ENCODE measurements at places on chromosomes 6 and 20. TPM values are rescaled to one million over a fixed set of nuclear protein-coding genes. Genes with fewer than 3 reads are reported as not detected.

DNA sequence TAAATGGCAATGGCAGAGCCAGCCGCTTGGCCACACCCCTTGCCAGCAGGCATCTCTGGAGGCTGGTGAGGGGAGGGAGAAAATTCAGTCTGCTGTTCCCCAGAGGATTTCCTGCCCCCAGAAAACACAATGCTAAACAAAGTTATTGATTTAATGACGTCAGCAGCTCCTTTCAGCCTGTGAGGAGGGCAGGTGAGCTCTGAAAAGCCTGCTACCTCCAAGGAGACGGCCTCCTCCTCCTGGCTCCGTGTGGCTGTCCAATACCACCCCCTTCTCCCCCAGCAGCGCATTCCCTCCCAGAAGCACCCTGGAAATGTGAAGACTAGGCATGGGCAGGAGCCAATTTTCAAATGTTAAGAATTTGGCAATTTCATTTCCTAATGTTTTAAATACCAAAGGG is 393.1 kb downstream of the ZFAND3 start:
- DNase-seq = no peak
- no peaks in the 10 kb centered on the region for H3K4me1 ChIP-seq
- no peaks in the 10 kb centered on the region for H3K27me3 ChIP-seq
- H3K4me3 ChIP-seq = no peak overlapping the region
- H3K27ac ChIP-seq = peak overlapping the region; percentile 47
- H3K36me3 ChIP-seq = no peaks in the 10 kb centered on the region

Gene TSPO2
- total RNA-seq = not detected

Gene FAM209B
- not detected for total RNA-seq

Gene SLA2
- 0.54 TPM for total RNA-seq

- no peak overlapping the region for H3K27ac ChIP-seq
- H3K4me3 ChIP-seq = no peak overlapping the region
- no peaks in the 10 kb centered on the region for H3K4me1 ChIP-seq
- H3K36me3 ChIP-seq = no peaks in the 10 kb centered on the region
- no peaks in the 10 kb centered on the region for H3K27me3 ChIP-seq
- no peak for DNase-seq
These were observed 109.6 kb upstream of the TRAF3IP2 start for GRCh38 chr6:111715321-111715720.

GRCh38 chr6:167558246-167559177 is 233.6 kb downstream of the TTLL2 start:
- H3K4me3 ChIP-seq = no peak overlapping the region
- peak; percentile 46 for DNase-seq
- no peaks in the 10 kb centered on the region for H3K36me3 ChIP-seq

GRCh38 chr20:62728028-62728780 is 19.6 kb downstream of the NTSR1 start:
- peak overlapping the region; percentile 96 for H3K27ac ChIP-seq
- H3K27me3 ChIP-seq = no peaks in the 10 kb centered on the region
- no peaks in the 10 kb centered on the region for H3K36me3 ChIP-seq
- H3K4me3 ChIP-seq = no peak overlapping the region
- peak; percentile 60 for DNase-seq
- H3K4me1 ChIP-seq = peaks cover 44% of the 10 kb centered on the region

GRCh38 chr20:44022464-44022863 is 107.8 kb downstream of the TOX2 start:
- H3K27me3 ChIP-seq = no peaks in the 10 kb centered on the region
- no peaks in the 10 kb centered on the region for H3K36me3 ChIP-seq
- no peak overlapping the region for H3K27ac ChIP-seq
- DNase-seq = no peak
- no peak overlapping the region for H3K4me3 ChIP-seq

GRCh38 chr20:23203310-23203709 is 117.2 kb upstream of the CD93 start:
- H3K4me1 ChIP-seq = peaks cover 45% of the 10 kb centered on the region
- no peaks in the 10 kb centered on the region for H3K36me3 ChIP-seq
- no peak overlapping the region for H3K27ac ChIP-seq
- no peak overlapping the region for H3K4me3 ChIP-seq
- no peaks in the 10 kb centered on the region for H3K27me3 ChIP-seq

Gene FABP7
- not detected for total RNA-seq

DNA sequence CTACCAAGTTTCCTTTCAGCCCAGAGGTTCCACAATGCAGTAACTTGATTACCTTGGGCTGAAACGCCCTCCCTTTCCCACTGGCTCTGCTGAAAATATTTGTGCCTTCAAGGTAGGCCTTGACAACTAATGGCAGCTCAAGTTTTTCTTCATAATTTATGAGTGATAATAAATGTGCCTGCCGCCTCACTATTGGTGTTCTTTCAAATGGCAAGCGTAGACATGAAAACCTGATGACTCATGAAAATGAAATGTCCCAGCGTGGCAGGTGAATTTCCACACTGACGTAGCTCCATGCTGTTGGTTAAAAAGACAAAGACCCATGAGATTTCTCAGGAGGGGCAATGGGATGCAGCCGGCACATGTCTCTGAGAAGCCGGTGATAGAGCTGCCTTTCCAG is 107.2 kb upstream of the GGTLC1 start:
- no peaks in the 10 kb centered on the region for H3K36me3 ChIP-seq
- no peak overlapping the region for H3K4me3 ChIP-seq
- H3K4me1 ChIP-seq = no peaks in the 10 kb centered on the region
- H3K27ac ChIP-seq = no peak overlapping the region

- no peaks in the 10 kb centered on the region for H3K36me3 ChIP-seq
- H3K4me1 ChIP-seq = peaks cover 48% of the 10 kb centered on the region
- H3K27ac ChIP-seq = no peak overlapping the region
These were observed 120.7 kb downstream of the ZFAND3 start for GRCh38 chr6:37940074-37940847.

Gene BPI
- not detected for total RNA-seq

Gene AKAP12
- 244 TPM for total RNA-seq

DNA sequence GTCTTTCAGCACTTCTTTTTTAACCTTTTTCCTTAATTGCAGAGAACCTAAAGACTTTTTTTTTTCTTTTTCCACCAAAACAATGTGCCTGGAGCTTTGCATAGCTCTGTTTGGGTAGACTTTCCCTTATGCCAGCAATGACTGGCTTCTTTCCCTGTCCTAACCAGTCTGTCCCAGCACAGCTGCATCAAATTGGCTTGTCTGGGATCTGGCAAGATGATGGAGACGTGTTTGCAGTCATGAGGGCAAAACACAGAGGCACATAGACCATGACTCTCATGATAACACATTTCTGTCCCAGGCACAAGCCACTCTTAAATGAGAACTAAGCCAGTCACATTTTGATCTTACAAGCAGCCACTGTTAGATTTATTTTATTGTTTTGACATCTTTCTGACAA is 16.5 kb downstream of the HEY2 start:
- no peak overlapping the region for H3K4me3 ChIP-seq
- no peaks in the 10 kb centered on the region for H3K4me1 ChIP-seq
- H3K36me3 ChIP-seq = no peaks in the 10 kb centered on the region
- no peak for DNase-seq

Gene COL9A1
- not detected for total RNA-seq

Gene PACRG
- total RNA-seq = 6.9 TPM

- H3K27ac ChIP-seq = no peak overlapping the region
- H3K4me1 ChIP-seq = no peaks in the 10 kb centered on the region
- DNase-seq = no peak
- H3K4me3 ChIP-seq = no peak overlapping the region
- H3K27me3 ChIP-seq = no peaks in the 10 kb centered on the region
- no peaks in the 10 kb centered on the region for H3K36me3 ChIP-seq
These were observed 176.6 kb upstream of the FERMT1 start for GRCh38 chr20:6299456-6299855.

- DNase-seq = no peak
- H3K36me3 ChIP-seq = no peaks in the 10 kb centered on the region
- H3K27me3 ChIP-seq = no peaks in the 10 kb centered on the region
- no peak overlapping the region for H3K27ac ChIP-seq
- no peaks in the 10 kb centered on the region for H3K4me1 ChIP-seq
These were observed 53.0 kb upstream of the GPR6 start for GRCh38 chr6:109925075-109925474.

Gene HLA-DRB1
- 44.6 TPM for total RNA-seq

Gene MC3R
- total RNA-seq = not detected

DNA sequence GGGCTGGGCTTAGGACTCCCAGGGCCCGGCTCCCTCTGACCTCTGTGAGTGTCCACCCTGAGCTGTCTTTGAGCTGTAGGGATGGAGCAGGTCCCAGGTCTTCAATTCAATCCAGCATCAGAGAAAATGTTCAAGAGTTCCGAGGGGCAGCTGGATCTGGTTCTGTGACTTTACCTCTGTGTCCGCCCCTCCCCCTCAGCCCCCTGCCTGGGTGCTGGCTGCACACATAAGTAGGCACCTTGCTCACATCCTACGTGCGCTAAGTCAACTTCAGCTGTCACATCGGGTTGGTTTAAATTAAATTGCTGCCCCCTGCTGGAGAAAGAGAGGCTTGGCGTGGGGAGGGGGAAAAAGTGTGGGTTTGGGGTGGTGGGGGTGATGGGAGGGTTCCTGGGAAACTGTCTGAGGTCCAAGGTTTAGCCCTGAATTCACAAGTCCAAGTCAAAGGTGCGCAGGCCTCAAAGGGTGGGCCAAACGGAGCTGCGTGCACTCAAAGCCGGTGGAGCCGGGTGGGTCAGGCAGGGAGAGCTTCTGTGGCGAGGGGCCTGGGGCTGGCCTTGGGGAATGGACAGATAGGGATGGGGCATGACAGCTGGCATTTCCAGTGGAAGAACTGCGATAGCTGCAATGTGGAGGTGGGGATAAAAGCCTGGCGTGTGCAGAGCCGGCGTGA is 3.0 kb downstream of the WFDC5 start:
- no peak for DNase-seq
- no peaks in the 10 kb centered on the region for H3K27me3 ChIP-seq
- H3K27ac ChIP-seq = no peak overlapping the region
- no peaks in the 10 kb centered on the region for H3K36me3 ChIP-seq
